ENCODE measurements at places on chromosomes 7 and 10.

GRCh38 chr7:38492010-38492409 is 139.2 kb downstream of the AMPH start:
- DNase-seq, result no peak

DNA sequence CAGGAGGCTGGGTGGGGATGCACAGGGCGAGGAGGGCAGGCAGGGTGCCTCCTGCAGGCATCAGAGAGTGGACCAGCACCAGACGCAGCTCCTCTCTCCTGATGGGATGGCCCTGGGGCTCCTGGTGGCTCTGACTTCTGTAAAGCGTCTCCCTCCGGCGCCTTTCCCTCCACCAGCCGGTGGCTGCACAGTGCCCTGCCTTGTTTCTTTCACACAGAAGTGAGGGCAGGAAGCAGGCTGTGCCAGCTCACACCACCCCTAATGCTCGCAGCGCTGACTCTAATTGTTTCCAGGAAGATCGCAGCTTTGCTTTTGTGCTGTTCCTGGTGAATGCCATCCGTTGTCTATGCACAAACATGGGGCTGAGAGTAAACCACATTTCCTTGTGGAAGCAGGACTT is 152.3 kb upstream of the LANCL2 start:
- DNase-seq, result no peak

- no peak for DNase-seq
Observed at GRCh38 chr7:51732116-51732515, 415.5 kb upstream of the COBL start.

GRCh38 chr7:149638566-149639320 is 134.6 kb downstream of the ZNF467 start:
- DNase-seq, result no peak

GRCh38 chr7:126690848-126691751 is 561.6 kb downstream of the GRM8 start:
- DNase-seq, result no peak

All from RPMI8226 (cell line).